HFFc6 (cell line): ENCODE measurements at places on chromosomes 12 and 14. TPM values are rescaled to one million over a fixed set of nuclear protein-coding genes. Genes with fewer than 3 reads are reported as not detected.

DNA sequence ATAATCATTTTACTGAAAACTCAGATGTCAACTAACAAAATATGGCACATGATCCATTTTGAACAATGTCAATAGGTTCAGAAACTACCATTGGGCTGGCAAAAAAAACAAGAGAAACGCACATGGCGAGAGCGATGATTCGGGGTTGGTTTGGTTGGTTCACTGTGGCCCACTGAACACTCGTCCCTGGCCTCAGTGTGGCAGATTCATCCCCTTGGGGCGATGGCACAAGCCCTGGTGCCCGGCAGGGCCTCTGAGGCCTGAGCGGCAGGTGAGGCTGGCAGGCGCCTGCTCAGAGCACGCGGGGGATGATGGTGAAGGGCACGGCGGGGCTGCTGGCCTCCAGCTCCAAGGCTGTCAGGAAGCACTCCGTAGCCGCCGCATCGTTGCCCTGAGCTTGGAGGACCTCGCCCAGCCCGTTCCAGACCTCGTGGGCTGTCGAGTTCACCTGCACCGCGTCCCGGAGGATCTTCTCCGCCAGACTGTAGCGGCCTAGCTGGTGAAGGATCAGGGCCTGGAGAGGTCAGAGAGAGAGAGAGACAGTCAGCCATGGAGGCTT, 144.3 kb downstream of the CALM1 start:
- no peaks in the 10 kb centered on the region for H3K4me1 ChIP-seq
- H3K4me3 ChIP-seq = no peak overlapping the region
- H3K36me3 ChIP-seq = no peaks in the 10 kb centered on the region
- peaks cover 2% of the 10 kb centered on the region; the same call in 1 of the 2 replicates for H3K27me3 ChIP-seq

DNA sequence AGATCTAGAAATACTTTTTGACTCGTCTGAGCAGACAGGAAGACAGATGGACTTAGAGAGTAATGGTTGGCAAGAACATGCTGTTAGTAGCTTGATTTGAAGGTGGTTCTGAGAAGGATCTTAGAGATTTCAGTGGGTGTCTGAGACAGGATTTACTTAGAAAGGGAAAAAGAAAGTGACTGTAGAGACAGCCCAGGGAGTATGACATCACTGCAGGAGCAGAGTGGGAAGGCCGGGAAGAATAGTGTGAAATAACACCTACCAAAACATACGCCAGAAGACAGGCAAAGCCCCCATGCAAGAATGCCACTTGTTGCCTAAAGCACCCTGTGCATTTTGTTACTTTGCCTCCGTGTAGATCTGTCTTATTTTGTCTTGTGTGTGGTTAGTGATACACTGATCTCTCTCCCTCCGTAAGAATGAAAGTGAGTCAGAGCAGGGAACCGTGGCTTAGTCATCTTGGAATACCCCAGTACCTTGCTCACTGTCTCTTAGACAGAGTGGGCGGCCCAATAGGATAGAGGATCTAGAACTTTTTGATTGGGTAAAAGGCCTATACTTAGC, 161.3 kb upstream of the IFNG-AS1 start:
- H3K4me1 ChIP-seq = peaks cover 42% of the 10 kb centered on the region
- DNase-seq = peak; percentile 94
- H3K27me3 ChIP-seq = no peaks in the 10 kb centered on the region
- peak overlapping the region; percentile 90 for H3K4me3 ChIP-seq
- H3K36me3 ChIP-seq = no peaks in the 10 kb centered on the region

GRCh38 chr14:31480156-31480555, 7.7 kb downstream of the GPR33 start:
- H3K27ac ChIP-seq = no peak overlapping the region
- peaks cover 22% of the 10 kb centered on the region for H3K27me3 ChIP-seq
- H3K4me3 ChIP-seq = no peak overlapping the region
- H3K36me3 ChIP-seq = no peaks in the 10 kb centered on the region
- peaks cover 5% of the 10 kb centered on the region for H3K4me1 ChIP-seq

GRCh38 chr12:89674326-89674942, 34.2 kb downstream of the ATP2B1 start:
- no peak for DNase-seq
- H3K4me1 ChIP-seq = peaks cover 76% of the 10 kb centered on the region
- no peaks in the 10 kb centered on the region for H3K27me3 ChIP-seq
- peaks cover 3% of the 10 kb centered on the region for H3K36me3 ChIP-seq

GRCh38 chr14:37122288-37122687, 50.1 kb downstream of the SLC25A21 start:
- H3K27me3 ChIP-seq = no peaks in the 10 kb centered on the region
- H3K27ac ChIP-seq = peak overlapping the region; percentile 6; the same call in 1 of the 2 replicates
- no peaks in the 10 kb centered on the region for H3K36me3 ChIP-seq
- H3K4me1 ChIP-seq = peaks cover 54% of the 10 kb centered on the region
- peak; percentile 44 for DNase-seq

RPL10L gene
- total RNA-seq = not detected in 2 replicates

AMHR2 gene
- not detected in 3 replicates for total RNA-seq

MGP gene
- total RNA-seq = not detected in 3 replicates
